Upper lobe of left lung (tissue), 6 donors: ENCODE measurements at places on chromosomes 11 and 22. TPM values are rescaled to one million over a fixed set of nuclear protein-coding genes. Genes with fewer than 3 reads are reported as not detected.

Gene OR4X2
- total RNA-seq = not detected

Gene CREB3L1
- 37.8 TPM for total RNA-seq

Gene DRD4
- not detected for total RNA-seq

DNA sequence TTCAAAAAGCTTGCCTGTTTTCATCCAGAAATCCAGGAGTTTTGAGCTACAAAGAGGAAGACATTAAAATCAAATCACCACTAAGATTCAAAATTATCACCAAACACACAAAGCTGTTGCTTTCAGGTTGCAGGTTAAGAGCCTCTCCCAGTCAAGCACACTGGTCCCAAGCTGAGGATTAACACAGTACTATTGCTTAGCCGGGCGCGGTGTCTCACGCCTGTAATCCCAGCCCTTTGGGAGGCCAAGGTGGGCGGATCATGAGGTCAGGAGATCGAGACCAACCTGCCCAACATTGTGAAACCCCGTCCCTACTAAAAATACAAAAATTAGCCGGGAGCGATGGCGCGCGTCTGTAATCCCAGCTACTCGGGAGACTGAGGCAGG, 1165.1 kb downstream of the LRRC4C start:
- H3K27ac ChIP-seq = no peak overlapping the region
- no peak overlapping the region for H3K4me3 ChIP-seq
- no peak for DNase-seq
- no peaks in the 10 kb centered on the region for H3K36me3 ChIP-seq
- H3K27me3 ChIP-seq = no peaks in the 10 kb centered on the region
- peaks cover 12% of the 10 kb centered on the region for H3K4me1 ChIP-seq

GRCh38 chr22:25202290-25202921, 2.7 kb downstream of the CRYBB3 start:
- DNase-seq = peak; percentile 31
- H3K36me3 ChIP-seq = peaks cover 13% of the 10 kb centered on the region
- H3K4me1 ChIP-seq = no peaks in the 10 kb centered on the region
- H3K4me3 ChIP-seq = no peak overlapping the region

GRCh38 chr22:36701965-36702621, 1.5 kb downstream of the CACNG2 start:
- no peak for DNase-seq
- H3K4me1 ChIP-seq = peaks cover 5% of the 10 kb centered on the region
- H3K27me3 ChIP-seq = peaks cover 14% of the 10 kb centered on the region
- H3K27ac ChIP-seq = no peak overlapping the region
- H3K36me3 ChIP-seq = no peaks in the 10 kb centered on the region

DNA sequence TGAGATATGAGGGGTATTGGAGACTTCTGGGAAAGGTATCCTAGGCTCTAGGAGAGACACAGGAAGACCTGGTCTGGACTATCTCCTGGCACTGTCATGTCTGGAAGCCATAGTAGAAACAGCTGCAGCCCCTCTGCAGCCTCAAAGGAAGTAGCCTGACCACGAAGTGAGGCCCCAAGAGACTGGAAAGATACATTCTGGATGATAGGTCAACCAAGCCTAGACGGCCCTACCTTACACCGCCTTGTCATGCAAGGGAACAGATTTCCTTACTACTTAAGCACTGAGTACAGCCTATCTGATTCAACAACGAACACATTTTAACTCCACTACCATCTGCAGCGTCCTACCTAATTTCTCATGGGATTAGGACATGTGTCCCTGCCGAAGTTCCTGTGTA, 31.1 kb downstream of the UQCR10 start:
- no peak overlapping the region for H3K4me3 ChIP-seq
- DNase-seq = no peak
- H3K27ac ChIP-seq = peak overlapping the region; percentile 74

- no peaks in the 10 kb centered on the region for H3K4me1 ChIP-seq
- no peak overlapping the region for H3K4me3 ChIP-seq
- no peaks in the 10 kb centered on the region for H3K36me3 ChIP-seq
- no peak for DNase-seq
- no peaks in the 10 kb centered on the region for H3K27me3 ChIP-seq
Observed at GRCh38 chr11:19435306-19435989, 194.7 kb upstream of the E2F8 start.
